Right lobe of liver (tissue), 6 donors: ENCODE measurements at places on chromosomes 2 and 18.

- DNase-seq, result no peak
- no peaks in the 10 kb centered on the region for H3K36me3 ChIP-seq
Observed at GRCh38 chr18:33560686-33561370, 17.2 kb upstream of the ASXL3 start.

- H3K4me1 ChIP-seq, result no peaks in the 10 kb centered on the region
- peaks cover 64% of the 10 kb centered on the region for H3K27me3 ChIP-seq
- DNase-seq, result no peak
- H3K4me3 ChIP-seq, result no peak overlapping the region
- no peaks in the 10 kb centered on the region for H3K36me3 ChIP-seq
- no peak overlapping the region for H3K27ac ChIP-seq
Observed at GRCh38 chr2:45010702-45011012, 1.4 kb upstream of the SIX2 start.

GRCh38 chr2:4219571-4219970, 516.2 kb downstream of the DCDC2C start:
- H3K4me1 ChIP-seq, result no peaks in the 10 kb centered on the region
- no peak for DNase-seq
- no peak overlapping the region for H3K27ac ChIP-seq
- H3K27me3 ChIP-seq, result no peaks in the 10 kb centered on the region

DNA sequence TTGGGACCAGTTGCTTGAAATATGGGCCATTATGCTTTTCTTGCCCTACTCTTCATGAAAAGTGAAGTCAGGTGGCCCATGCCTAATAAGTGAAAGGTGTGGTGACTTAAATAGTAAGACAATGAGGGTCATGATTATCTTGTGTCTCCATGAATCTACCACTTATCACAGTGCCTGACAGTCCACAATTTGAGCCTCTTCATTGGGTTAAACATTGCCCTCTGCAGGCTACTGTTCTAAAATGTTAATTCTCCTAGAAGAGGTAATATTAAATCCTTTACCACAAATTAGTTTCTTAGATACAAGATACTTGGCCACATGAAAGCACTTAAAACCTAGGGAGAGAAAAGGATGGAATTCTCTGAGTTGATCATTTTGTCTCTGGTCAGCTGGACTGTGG, 4.0 kb downstream of the EGR4 start:
- H3K4me3 ChIP-seq, result no peak overlapping the region
- H3K4me1 ChIP-seq, result peaks cover 5% of the 10 kb centered on the region
- no peak for DNase-seq

DNA sequence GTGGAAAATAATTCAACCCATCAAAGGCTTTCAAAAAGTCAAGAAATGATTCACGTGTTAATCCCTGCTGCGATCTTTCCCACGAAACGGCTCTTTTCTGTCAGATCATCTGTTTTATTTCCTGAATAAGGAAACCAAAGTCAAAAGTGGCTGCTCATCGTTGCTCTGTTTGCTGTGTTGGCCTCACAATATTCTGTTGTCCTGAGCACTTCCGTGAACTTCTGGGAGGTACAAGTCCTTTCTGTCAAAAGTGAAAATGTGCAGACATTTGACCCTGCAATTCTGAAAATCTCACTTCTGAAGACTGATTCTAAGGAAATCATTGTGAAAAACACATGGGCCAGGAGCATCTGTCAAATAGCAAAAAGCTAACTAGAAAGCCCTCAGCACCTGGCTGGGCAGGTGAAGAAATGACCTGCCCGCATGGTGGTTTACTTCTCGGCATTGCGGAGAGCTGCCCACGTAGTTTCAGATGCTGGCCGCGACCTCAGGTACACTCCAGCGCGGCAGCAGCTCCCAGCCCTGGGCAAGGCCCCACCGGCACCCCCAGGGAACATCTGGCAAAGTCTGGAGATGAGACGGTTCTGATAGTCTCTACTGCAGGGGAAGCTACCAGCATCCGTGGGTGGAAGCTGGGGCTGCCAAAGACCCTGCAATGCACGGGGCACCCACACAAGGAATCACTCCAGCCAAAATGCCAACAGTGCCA, 31.9 kb upstream of the GPC1 start:
- H3K27me3 ChIP-seq, result no peaks in the 10 kb centered on the region
- no peaks in the 10 kb centered on the region for H3K4me1 ChIP-seq
- H3K4me3 ChIP-seq, result no peak overlapping the region

GRCh38 chr2:85291425-85292023, 36.3 kb downstream of the TGOLN2 start:
- no peaks in the 10 kb centered on the region for H3K36me3 ChIP-seq
- no peaks in the 10 kb centered on the region for H3K4me1 ChIP-seq
- H3K4me3 ChIP-seq, result no peak overlapping the region

DNA sequence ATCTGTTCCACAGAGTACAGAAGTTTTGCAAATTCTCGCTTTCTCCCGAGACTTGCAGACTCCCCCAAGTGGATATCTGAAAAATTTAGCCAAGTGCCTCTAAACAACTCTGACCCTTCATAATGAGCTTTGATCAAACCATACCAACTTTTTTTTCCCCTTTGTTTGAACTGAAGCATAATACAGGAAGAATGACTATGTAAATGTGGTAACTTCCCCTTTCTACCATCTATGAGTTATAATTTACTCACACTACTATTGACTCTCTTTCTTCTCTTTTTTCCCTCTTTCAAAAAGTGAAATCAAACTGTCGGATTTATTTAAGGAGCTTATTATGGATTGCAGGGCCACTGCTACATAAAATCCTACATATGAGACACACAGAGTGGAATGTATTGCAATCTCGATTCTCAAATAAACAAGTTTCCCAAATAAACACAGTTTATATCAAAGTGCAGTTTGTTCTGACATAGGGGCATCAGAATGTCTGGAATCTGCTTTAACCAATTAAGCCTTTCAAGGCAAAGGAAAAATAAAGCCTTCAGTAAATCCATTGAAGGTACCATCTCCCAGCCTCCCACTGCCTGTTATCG, 1.4 kb upstream of the ZNF804A start:
- DNase-seq, result no peak
- H3K4me1 ChIP-seq, result no peaks in the 10 kb centered on the region
- no peaks in the 10 kb centered on the region for H3K27me3 ChIP-seq
- no peaks in the 10 kb centered on the region for H3K36me3 ChIP-seq
- H3K4me3 ChIP-seq, result no peak overlapping the region
- no peak overlapping the region for H3K27ac ChIP-seq

DNA sequence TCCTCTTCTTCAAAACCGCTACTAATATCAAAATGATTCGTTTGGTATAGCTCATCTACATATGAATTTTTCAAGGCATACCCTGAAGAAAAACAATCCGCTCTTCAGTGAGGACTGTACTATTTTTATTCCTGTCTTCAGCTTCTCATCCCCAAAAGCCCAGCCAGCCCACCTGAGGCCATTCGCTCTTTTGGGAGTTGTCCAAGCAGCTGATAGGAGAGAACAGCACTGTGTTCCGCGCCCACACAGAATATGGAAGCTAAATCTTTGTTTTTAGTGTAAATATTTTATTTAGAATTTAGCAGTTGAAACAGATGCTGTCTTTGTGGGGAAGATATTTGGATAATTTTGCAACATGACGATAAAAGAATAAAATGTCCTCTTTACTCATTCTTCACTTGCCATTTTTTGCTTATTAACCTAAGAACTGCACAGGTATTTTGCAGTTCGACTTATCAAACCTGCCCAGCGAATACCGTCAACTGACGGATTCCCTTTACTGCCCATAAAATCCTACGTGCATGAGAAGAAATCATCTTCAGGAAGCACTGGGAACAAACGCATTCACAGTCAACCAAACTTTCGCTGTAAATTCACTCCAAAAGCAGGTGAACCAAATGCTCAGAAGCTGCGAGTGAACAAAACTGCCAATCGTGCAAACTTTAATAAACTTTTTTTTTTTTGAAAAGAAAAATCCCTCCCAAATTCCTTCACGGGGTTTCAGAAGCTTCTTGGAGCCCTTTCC, 3.4 kb downstream of the ZNF521 start:
- DNase-seq, result no peak
- H3K27ac ChIP-seq, result no peak overlapping the region
- no peaks in the 10 kb centered on the region for H3K4me1 ChIP-seq
- H3K4me3 ChIP-seq, result peak overlapping the region; percentile 25

DNA sequence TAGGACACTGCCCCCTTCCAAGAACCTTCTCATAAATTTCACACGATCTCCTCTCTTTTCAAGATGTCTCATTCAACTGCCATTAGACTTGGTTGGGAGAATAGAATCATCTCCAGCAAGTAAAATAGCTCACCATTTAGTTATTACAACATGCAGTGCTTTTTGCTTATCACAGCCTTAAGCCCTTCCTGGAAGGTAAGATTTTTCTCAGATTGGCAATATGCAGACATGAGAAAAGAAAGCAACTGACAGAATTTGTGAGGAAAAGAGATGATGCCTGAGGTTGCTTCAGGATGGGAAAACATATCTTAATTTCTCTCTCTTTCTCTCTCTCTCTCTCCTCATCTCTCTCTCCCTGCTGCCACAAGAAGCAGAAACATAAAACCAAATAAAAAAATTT, 855.1 kb upstream of the ACVR2A start:
- no peaks in the 10 kb centered on the region for H3K27me3 ChIP-seq
- H3K4me1 ChIP-seq, result no peaks in the 10 kb centered on the region
- no peak overlapping the region for H3K27ac ChIP-seq
- H3K4me3 ChIP-seq, result no peak overlapping the region

GRCh38 chr18:4040391-4041092, 414.6 kb downstream of the DLGAP1 start:
- no peak overlapping the region for H3K4me3 ChIP-seq
- H3K36me3 ChIP-seq, result no peaks in the 10 kb centered on the region
- H3K27ac ChIP-seq, result no peak overlapping the region
- DNase-seq, result no peak
- H3K4me1 ChIP-seq, result no peaks in the 10 kb centered on the region

GRCh38 chr18:12737243-12737902, 34.5 kb downstream of the PSMG2 start:
- H3K4me1 ChIP-seq, result no peaks in the 10 kb centered on the region
- no peaks in the 10 kb centered on the region for H3K27me3 ChIP-seq
- DNase-seq, result no peak
- no peak overlapping the region for H3K27ac ChIP-seq

DNA sequence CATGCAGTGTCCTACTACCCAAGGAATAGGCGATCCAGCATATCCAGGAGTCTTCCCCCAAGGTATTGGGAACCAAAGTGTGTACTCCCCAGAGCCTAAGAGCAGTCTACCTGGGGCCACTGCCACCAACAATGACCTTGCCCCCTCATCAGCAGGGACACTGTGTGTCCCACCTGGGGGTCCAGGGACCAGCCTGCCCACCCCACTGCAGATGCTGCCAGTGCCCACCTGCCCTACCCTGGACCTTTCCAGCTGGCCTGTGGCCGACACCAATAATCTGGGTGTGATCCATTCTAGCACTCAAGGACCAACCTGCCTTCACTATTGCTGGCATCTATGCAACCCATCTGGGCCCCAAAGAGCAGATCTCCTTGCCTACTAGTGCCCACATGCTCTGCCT, 32.2 kb downstream of the DNAH7 start:
- no peaks in the 10 kb centered on the region for H3K4me1 ChIP-seq
- no peak for DNase-seq
- no peak overlapping the region for H3K27ac ChIP-seq
- no peaks in the 10 kb centered on the region for H3K36me3 ChIP-seq

DNA sequence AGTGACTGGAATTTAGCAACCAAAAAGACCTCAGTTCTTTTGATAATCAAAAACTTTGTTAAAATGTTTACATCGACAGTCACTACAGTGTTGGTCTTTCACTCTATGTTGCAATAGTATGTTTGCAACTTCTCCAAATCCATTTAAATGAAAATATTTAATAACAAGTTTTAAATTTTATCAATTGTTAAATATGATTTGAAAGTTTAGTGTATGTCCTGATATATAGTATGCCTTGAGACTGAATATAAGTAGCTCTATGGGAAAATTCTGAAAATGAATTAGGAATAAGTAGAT, 109.9 kb downstream of the ANKRD44 start:
- no peak for DNase-seq
- no peaks in the 10 kb centered on the region for H3K27me3 ChIP-seq
- no peaks in the 10 kb centered on the region for H3K36me3 ChIP-seq
- H3K27ac ChIP-seq, result no peak overlapping the region
- no peaks in the 10 kb centered on the region for H3K4me1 ChIP-seq

- H3K4me3 ChIP-seq, result peak overlapping the region; percentile 84
- peaks cover 9% of the 10 kb centered on the region for H3K4me1 ChIP-seq
- peak overlapping the region; percentile 76 for H3K27ac ChIP-seq
- peak; percentile 48 for DNase-seq
- no peaks in the 10 kb centered on the region for H3K36me3 ChIP-seq
Observed at GRCh38 chr2:151827564-151828142, 568 bp downstream of the ARL5A start.

DNA sequence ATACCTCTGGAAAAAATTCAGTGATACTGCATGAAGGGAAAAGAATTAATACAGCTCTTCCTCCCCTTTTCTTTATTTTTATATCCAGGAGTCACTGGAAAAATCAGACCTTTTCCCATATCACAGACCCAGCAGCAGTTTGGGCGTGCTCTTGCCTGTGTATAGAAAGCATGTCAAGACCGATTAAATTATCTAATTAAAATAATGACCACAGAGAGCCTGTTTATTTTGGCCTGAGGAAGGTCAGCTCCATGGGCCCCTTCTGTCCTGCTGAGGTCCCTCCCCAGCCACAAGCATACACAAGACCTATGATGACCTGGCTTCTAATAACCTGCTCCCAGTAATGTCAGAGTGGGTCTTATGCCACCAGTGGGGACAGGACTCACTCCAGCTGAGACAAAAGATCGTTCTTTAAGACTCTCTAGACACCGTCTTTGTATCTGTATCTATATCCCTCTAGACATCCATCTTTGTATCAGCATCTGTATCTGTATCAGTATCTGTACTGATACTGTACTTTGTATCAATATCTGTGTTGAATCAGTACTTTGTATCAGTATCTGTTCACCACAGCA, 147.8 kb downstream of the VAPA start:
- no peak overlapping the region for H3K27ac ChIP-seq
- H3K36me3 ChIP-seq, result no peaks in the 10 kb centered on the region
- no peaks in the 10 kb centered on the region for H3K27me3 ChIP-seq
- H3K4me3 ChIP-seq, result no peak overlapping the region
- no peak for DNase-seq
- no peaks in the 10 kb centered on the region for H3K4me1 ChIP-seq

- H3K4me3 ChIP-seq, result no peak overlapping the region
- H3K4me1 ChIP-seq, result no peaks in the 10 kb centered on the region
- no peaks in the 10 kb centered on the region for H3K27me3 ChIP-seq
- no peaks in the 10 kb centered on the region for H3K36me3 ChIP-seq
- H3K27ac ChIP-seq, result no peak overlapping the region
Observed at GRCh38 chr18:39622431-39622830, 2056.8 kb upstream of the CELF4 start.

DNA sequence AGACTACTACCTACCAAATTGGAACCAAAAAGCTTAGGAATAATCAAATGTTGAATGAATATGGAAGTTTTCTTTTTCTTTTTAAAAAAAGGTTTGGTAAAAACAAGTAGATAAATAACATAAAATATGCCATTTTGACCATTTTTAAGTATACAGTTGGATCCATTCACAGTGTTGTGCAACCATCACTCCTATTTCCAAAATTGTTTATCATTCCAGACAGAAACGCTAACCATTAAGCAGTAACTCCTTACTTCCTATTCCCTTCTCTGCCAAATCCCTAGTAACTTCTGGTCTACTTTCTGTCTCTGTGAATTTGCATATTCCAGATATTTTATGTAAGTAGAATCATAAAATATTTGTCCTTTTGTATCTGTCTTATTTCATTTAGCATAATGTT, 39.8 kb downstream of the CD302 start:
- H3K4me1 ChIP-seq, result no peaks in the 10 kb centered on the region
- H3K4me3 ChIP-seq, result no peak overlapping the region
- H3K27ac ChIP-seq, result no peak overlapping the region
- DNase-seq, result no peak
- peaks cover 12% of the 10 kb centered on the region for H3K36me3 ChIP-seq
